Cardiac muscle cell (in vitro differentiated cells and primary cell): ENCODE measurements at places on chromosomes 11 and 22.

GRCh38 chr22:46696614-46697013 lies 41.4 kb downstream of the CERK start:
- DNase-seq, result no peak

DNA sequence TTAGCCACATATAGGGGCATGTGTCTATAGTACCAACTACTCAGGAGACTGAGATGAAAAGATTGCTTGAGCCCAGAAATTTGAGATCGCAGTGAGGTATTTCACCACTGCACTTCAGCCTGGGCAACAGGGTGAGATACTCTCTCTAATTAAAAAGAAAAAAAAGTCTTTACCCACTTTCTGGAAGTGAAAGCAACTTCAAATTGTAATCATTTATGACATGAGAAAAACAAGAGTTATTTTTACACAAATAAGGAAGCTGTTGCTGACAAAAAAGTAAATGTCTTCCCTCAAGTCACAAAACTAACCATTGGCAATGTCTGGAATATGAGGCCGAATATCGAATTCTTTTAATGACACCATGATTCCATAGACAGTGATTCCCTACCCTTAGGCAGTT lies 71.4 kb downstream of the GLYATL1 start:
- DNase-seq, result no peak

DNA sequence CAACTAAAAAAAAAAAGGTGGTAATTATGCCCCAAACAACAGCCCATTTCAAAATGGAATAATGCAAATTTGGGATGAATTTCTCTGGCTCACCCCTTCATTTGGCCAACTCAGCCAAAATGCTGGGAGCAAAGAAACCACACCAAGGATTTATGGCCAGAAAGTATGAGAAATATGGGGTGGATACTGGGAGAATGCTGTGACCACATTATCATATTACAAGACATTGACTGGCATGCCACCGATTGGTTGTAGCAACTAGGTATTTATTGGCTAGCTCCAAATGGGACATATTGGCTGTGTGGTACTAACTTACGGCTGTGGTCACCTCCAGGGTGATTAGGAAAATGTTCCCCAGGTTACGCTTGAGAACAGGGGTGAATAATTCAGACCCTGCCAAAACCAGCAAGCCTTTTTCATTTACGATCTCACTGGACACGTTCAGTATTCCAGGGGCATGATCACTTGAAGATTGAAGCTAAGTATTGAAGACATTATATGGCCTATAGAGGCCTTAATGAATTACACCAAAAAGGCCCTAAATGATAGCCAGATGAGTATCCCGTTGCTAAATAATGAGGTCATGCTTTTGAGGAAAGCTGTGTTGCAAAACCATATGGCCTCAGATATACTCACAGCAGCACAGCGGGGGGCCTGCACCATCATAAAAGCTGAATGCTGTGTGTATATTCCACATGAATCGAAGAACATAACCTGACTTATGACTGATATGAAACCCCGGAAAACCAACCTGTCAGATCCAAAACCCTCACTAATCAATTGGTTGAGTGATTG lies 3.8 kb upstream of the FDX1 start:
- DNase-seq, result no peak

DNA sequence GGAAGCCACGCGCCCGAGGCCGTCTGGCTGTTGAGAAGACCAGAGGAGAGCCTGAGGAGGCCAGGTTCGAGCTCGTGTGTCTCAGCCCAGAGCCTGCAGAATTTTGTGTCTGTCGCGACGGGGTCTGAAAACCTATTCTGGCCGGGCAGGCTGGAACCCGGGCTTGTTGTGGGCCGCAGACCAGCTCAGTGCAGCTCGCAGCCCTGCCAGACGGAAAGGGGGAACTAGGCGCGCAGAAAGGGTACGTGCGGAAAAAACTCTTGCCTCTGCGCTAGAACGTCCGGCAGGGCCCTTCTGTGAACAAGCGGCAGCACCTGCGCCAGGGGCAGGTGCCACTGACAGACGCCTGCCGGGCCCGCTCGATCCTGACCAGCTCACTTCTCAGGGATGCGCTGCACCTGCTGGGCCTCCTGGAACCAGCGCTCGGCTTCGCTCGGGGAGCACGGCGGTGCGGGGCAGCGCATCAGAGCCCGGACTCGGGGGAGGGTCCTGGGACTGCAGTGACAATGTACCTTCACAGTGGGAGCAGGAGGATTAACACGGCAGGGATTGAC lies 409.3 kb downstream of the BRD1 start:
- no peak for DNase-seq

DNA sequence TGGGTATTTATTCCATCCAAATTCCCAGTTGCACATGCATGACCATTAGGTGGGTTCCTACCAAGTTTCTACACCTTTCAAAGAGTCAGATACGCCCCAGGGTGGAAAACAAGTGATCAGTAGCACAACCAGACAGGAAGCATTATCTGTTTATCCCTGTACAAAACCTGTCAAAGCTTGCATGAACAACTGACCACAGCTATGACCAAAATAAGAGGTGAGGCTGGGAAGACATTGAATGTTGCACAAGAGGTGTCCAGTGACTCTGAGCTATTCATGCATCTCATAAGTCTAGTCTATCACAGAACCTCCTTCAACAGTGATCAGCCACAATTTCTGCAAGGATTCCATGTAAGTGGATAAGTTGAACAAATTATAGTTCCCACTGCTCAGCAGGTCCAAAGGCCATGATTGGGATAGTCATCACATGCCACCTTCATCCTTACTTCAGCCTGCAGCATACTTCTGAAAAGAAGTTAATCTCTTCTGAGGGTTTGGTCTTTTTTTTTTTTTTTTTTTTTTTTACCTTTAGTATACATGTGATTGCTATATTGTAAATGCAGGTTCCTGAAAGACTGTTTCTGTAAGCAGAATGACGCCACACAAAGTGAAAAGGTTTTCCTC lies 28.0 kb upstream of the TMEM45B start:
- no peak for DNase-seq

DNA sequence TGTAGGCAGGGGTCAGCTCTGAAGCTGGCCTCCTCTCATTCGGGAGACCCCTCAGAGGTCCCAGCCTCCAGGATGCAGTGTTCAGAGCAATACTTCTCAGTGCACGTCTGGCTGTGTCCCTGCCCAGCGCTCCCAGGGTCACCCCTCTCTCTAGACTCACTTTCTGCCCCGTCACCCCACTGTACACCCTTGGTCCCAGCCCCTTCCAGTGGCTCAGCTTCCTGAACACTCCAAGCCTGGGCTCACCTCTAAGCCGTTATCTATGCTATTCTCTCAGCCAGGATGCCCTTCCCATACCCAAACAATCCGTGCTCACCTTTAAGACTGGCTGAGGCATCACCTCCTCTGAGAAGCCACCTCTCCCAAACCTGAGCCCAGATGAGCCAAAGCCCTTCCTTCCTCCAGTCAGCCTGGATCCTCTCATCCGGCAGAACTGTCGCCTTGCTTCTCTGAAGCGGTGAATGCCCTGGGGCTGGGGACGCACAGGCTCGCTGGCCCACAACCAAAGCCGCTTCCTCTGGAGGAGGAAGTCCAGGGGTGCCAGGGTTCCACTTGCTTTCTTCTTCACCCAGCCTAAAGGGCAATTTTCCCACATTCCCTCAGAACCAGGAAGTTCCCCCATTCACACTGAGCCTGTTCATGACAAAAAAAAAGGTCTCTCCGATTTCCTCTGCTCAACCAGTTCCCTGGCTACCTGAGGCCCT lies 13.7 kb upstream of the CDKN1C start:
- no peak for DNase-seq

- DNase-seq, result no peak
Observed at GRCh38 chr11:104148706-104149105, 15.2 kb downstream of the PDGFD start.

DNA sequence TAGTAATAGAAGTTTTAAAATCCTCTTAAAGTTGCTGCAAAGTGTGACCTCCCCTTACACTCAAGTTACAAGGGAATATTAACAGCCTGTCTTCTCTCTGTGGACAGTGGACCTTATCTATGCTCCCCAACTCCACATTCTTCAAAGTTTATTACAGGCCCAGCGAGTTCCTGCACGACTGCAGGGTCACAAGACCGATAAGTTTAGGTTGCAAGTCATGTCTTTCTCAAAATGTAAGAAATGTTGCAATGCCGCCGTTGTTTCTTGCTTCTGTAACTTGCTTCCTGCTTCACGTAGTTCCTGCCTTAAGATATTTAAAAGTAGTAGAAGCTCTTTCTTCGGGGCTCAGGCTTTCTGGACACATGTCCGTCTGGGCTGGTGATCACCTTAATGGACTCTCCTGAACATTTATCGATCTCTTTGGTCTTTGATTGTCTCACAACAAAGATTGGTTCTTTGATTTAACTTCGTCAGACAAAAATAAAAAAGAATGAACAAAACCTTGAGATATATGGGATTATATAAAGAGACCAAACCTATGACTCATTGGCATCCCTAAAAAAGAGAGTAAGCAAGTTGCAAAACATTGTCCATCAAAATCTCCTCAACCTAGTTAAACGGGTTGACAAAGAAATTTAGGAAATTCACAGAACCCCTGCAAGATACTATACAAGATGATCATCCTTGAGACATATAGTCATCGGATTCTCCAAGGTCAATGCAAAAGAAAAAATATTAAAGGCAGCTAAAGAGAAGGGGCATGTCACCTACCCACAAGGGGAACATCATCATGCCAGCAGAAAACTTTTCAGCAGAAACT lies 45.4 kb upstream of the GLYAT start:
- no peak for DNase-seq

GRCh38 chr22:46763051-46763705 lies 728 bp downstream of the TBC1D22A start:
- peak; percentile 56 for DNase-seq

- DNase-seq, result no peak
Observed at GRCh38 chr11:86418917-86419316, 44.2 kb downstream of the CCDC81 start.

GRCh38 chr22:37843741-37844089 lies 419 bp downstream of the ANKRD54 start:
- DNase-seq, result no peak

- no peak for DNase-seq
Observed at GRCh38 chr11:63503492-63503891, 2.4 kb upstream of the LGALS12 start.

DNA sequence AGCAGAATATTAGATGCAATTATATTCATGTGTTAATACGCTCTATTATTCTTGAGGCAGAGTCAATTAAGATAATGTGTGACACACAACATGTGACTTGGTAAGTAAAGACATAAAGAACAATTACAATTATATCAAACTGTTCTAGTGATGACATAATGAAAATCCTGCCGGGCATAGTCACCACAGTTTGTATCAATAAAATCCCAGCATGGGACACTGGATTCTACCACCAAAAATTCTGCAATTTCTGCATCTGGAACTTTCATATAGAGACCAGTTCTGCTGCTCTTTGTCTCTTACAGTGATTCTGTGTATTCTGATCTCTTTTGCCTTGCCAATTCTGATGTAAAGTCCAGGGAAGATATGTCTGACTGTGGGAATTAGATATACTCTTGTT lies 495.6 kb upstream of the LRRC4C start:
- DNase-seq, result no peak

GRCh38 chr11:46277313-46277621 lies 195 bp upstream of the CREB3L1 start:
- DNase-seq, result peak; percentile 71

- DNase-seq, result no peak
Observed at GRCh38 chr22:30636226-30637077, 871 bp downstream of the SLC35E4 start.

DNA sequence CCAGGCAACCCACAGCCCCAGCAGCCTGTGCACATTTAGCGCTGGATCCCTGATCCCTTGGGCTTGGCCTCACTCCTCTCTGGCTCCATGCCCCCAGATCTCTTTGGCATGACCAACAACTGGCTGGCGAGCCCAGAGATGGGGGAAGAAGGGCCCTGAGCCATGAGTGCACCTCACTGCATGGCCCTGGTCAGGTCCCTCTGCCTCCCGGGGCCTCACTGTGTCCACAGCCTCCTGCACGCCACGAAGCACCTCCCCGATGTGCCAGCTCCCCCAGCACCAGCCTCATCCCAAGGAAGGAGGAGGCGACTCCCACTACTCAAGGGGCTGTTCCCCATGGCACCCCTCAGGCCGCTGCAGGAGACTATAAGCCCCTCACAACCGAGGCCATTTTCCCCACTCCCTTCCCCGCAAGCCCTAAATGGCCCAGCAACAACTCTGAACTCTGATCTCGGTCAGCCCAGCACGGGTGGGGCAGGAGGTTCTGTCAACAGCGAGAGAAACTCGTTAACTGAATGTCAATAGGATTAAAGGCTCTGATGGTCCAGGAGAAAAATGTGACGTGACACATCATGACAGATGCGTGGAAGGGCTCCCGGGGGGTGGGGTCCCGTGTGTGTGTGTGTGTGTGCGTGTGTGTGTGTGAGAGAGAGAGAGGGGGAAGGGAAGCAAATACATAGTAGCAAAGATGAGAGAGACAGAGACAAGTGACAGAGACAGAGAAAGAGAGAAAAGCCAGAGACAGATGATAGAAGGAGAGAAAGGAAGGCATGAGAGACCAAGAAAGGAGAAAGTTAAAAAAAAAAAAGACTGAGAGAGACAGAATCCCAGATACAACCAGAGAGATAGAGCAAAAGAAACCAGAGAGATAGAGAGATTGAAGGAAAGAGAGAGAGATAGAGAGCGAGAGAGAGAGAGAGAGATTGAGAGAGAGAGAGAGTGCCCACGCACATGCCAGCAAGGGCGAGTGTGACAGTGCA lies 28.4 kb upstream of the SYT7 start:
- no peak for DNase-seq

GRCh38 chr11:94077552-94078293 lies 50.9 kb upstream of the PANX1 start:
- peak; percentile 22 for DNase-seq

DNA sequence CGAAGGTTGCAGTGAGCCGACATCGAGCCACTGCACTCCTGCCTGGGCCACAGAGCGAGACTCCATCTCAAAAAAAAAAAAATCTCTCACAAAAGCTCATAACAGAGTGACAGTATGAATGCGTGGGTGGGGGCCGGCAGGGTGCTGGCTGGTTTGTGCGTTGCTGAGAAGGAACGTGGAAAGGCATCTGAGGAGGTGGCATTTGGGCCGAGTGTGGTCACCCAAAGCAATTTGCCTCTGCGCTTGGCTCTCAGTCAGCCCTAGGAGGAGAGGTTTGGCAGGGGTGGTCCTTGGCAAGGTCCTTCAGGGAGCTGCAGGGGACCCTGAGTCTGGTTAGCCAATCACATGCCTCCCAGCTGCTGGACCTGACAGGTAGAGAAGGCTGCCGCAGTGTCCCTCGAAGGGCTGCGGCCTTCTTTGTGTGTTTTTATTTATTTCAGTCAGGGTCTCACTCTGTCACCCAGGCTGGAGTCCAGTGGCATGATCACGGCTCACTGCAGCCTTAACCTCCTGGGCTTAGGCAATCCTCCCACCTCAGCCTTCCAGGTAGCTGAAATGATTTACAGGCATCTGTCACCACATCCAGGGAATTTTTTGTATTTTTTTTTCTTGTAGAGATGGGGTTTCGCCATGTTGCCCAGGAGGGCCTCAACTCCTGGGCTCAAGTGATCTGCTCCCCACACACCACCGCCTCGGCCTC lies 23.5 kb upstream of the OSBPL5 start:
- DNase-seq, result no peak

GRCh38 chr11:61141601-61142028 lies 19.6 kb downstream of the VPS37C start:
- no peak for DNase-seq
